CD4-positive, alpha-beta T cell treated with Interleukin-15 for 4 hours (primary cell): ENCODE measurements at places on chromosomes 7 and 10.
A peak's percentile ranks its signal among the peaks of the same experiment; 100 is the strongest.

GRCh38 chr7:139294241-139294640 lies 46.9 kb upstream of the FMC1 start:
- no peak for DNase-seq

- DNase-seq, result no peak
These were observed 126.4 kb downstream of the ADCY1 start for GRCh38 chr7:45700556-45700955.

DNA sequence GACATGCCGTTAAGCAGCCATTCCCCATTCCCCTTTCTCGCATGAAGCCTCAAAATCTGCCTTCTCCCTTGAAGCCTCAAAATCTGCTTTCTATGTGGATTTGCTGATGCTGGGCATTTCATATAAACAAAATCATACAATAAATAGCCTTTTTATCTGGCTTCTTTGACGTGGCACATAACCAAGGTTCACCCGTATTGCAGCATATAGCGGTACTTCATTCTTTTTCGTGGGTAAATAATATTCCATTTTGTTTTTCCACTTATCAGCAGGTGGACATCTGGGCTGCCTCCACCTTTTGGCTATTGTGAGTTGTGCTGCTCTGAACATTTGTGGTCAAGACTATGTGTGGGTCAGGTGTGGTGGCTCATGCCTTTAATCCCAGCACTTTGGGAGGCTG lies 57.0 kb downstream of the BRI3 start:
- DNase-seq, result no peak

GRCh38 chr7:76165106-76165972 lies 36.4 kb upstream of the SRRM3 start:
- no peak for DNase-seq

DNA sequence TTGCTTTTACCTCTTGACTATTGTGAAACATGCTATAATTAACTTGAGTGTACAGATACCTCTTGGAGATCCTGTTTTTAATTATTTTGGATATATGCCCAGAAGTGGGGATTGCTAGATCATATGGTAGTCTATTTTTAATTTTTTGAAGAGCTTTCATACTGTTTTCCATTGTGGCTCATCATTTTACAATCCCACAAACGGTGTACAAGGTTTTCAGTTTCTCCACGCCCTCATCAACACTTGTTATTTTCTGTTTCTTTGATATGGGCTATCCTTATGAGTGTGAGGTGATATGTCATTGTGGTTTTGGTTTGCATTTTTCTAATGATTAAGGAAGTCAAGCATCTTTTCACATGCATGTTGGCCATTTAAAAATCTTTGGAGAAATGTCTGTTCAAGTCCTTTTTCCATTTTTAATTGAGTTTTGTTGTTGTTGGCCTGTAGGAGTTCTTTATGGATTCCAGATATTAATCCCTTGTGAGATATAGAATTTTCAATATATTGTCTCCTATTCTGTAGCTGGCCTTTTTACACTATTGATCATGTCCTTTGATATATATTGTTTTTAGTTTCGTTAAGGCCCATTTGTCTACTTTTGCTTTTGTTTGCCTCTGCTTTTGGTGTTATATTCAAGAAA lies 7.5 kb downstream of the AGK start:
- DNase-seq, result peak; percentile 46

- DNase-seq, result peak; percentile 69
These were observed 18.2 kb downstream of the POLL start for GRCh38 chr10:101569622-101570427.

DNA sequence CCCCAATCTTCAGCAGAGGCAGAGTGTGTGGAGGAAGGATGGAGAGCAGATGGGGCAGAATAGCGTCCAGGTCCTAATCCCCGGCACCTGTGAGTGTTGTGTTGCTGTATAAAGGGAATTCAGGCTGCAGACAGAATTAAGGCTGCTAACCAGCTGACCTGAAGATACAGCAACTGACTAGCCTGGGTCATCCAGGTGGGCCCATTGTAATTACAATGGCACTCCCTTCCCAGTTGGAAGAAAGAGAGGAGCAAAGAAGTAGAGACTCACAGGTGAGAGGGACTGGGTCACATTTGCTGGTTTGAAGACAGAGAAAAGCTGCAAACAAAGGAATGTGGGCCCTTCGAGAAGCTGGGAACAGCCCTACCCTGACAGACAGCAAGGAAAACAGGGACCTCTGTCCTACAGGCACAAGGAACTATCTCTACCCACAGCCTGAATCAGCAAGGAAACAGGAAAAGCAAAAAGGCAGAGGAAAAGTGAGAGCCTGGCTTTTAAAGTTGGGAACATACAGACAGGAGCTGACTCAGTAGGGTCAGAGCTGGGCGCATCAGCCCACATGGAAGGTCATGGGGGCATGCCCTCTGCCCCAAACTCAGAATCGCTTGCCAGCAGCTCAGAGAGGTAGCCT lies 11.6 kb upstream of the TMEM72 start:
- DNase-seq, result no peak

DNA sequence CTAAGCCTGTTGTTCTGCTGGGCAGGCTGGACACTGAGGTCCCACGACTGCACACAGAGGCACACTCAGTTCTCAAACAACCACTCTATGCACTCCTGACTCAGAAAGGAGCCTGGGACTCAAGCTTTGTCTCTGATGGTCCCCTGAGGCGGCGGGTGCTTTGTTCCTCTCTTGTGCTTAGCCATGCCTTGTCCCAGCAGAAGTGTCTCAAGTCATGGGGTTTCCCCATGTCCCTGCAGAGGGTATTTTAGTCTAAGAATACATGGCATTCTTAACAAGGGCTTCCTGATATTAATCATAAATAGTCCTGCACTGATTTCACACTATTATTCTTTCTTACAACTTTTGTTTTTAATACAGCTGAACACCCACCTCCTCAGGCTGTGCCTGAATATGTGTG lies 72.5 kb downstream of the CXCL12 start:
- DNase-seq, result no peak

GRCh38 chr10:92545556-92545955 lies 28.3 kb downstream of the IDE start:
- DNase-seq, result no peak

- no peak for DNase-seq
These were observed 110.8 kb downstream of the NKX6-2 start for GRCh38 chr10:132675031-132675740.

- DNase-seq, result no peak
These were observed 176.2 kb upstream of the CDCA7L start for GRCh38 chr7:22121702-22122474.

DNA sequence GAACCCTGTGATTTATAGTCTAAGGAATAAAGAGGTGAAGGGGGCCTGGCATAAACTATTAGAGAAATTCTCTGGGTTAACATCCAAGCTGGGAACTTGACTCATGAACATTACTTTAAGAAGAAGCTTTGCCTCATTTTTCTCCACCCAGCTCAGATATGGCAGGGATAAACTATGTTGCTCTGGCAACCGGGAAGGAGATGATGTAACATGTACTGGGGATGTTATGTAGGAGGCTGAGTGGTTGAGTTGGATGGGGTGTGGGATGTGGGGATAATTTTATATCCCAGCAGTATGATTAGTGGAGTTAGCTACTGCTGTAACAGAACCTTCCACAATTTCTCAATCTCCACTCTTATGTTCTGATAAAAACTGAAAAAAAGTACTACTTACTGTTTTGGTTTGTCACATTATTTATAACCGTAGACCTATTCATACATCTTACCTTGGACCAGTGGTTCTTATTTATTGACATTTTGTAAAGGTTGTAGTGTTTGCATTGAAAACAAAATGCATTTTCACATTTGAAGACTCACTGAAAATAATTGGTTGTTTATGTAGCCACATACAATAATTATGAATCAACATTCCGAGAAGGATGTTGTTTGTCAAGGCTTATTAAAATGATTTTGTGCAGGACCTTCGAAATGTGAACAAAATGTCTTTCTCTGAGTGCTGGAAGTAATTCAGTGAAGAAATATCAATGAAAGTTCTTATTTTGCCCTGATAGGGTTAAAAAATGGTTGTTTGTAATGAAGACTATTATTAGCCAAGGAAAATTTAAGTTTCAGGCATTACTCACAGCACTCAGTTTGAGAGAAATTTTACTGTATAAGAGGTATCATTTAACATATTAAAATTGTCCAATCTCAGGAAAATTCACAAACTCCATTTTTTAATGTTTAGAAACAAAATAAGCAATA lies 1.3 kb downstream of the OR2F2 start:
- no peak for DNase-seq

- no peak for DNase-seq
These were observed 77.5 kb downstream of the CDK6 start for GRCh38 chr7:92758796-92759431.

DNA sequence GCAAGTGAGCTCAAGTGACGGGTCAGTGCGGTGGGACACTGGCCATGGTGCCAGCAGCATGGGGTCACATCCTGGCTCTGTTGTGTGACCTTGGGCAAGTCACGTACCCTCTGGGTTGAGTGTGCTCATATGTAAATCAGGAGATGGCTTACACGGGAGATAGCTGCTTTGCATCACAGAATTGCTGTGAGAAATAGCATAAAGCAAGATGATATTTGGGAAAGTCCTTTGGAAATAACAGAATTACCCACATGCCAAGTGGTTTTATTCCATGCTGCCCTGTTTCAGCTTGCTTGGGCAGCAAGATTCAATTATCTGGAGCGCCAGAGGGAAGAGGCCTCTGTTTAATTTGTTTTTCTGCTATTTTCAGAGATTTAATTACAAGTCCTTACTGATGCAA lies 48.9 kb downstream of the LYZL2 start:
- no peak for DNase-seq

DNA sequence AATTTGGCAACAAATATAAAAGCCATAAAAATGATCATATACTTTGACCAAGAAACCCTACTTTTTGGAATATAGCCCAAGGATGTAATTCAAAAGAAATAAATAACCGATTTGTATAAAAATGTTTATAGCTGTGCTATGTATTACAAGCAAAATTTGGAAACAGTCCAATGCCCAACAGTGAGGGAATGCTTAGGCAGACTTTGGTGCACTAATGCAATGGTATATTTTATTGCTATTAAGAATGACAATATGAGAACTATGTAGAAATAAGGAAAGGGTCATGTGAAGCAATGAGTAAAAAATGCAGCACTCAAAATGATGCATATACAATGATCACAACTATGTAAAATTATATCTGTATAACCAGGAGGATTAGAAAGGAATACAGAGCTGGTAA lies 273.8 kb upstream of the HPS1 start:
- DNase-seq, result no peak

- DNase-seq, result no peak
These were observed 64.0 kb upstream of the DUSP5 start for GRCh38 chr10:110433740-110434139.
